ENCODE measurements at places on chromosomes 11 and 22. TPM values are rescaled to one million over a fixed set of nuclear protein-coding genes. Genes with fewer than 3 reads are reported as not detected.

The MS4A6E gene
- total RNA-seq: not detected

The PRR5 gene
- total RNA-seq: 25.4 TPM

The ZNF280B gene
- total RNA-seq: 4.1 TPM

The BEST1 gene
- total RNA-seq: not detected

The TRABD gene
- total RNA-seq: 99.6 TPM

The NEFH gene
- total RNA-seq: 9.9 TPM

The OLFML1 gene
- total RNA-seq: not detected

The EIF3F gene
- total RNA-seq: 290 TPM

The SLC22A6 gene
- total RNA-seq: not detected

The TRIM51 gene
- not detected for total RNA-seq

The MYRF gene
- total RNA-seq: 0.91 TPM

The NUP160 gene
- 77.7 TPM for total RNA-seq

Measured in activated CD8-positive, alpha-beta memory T cell treated with anti-CD3 and anti-CD28 coated beads for 36 hours (primary cell).